ENCODE measurements at places on chromosomes 7 and 10.

DNA sequence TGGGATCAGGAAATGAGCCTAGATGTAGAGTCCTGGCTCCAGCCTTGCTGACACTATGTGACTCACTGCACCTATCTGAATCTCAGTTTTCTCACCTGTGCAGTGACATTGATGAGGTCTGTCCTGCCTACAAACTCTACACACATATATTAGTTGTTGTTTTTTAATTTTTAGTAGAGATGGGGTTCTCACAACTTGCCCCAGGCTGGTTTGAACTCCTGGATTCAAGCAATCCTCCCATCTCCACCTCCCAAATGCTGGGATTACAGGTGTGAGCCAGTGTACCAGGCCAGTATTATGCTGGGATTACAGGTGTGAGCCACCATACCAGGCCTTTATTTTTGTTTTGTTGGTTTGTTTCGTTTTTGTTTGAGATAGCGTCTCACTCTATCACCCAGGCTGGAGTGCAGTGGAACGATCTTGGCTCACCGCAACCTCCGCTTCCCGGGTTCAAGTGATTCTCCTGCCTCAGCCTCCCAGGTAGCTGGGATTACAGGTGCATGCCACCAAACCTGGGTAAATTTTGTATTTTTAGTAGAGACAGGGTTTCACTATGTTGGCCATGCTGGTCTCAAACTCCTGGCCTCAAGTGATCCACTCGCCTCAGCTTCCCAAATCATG lies 11.8 kb upstream of the DDIT4 start:
- no peak for DNase-seq

- DNase-seq: no peak
Observed at GRCh38 chr7:47610506-47611044, 28.7 kb upstream of the TNS3 start.

- no peak for DNase-seq
Observed at GRCh38 chr10:78044699-78045098, 11.0 kb downstream of the RPS24 start.

- no peak for DNase-seq
Observed at GRCh38 chr10:16602104-16602775, 80.6 kb upstream of the C1QL3 start.

DNA sequence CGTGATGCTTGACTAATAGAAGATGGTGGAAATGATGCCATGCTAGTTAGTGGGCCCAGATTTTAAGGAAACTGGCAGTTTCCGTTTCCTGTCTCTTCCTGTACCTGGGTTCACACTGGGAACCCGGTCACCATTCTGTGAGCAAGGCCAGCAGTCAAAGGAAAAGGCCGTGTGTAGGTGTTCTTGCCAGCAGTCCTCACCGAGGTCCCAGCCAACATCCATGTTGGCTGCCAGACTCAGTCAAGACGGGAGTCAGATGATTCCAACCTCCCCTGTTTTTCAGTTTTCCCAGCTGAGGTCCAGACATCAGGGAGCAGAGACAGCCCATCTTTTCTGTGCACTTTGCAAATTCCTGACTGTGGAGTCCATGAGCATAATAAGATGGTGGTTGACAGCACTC lies 15.2 kb upstream of the PILRB start:
- no peak for DNase-seq

- no peak for DNase-seq
Observed at GRCh38 chr10:6349846-6350535, 147.3 kb downstream of the PFKFB3 start.

DNA sequence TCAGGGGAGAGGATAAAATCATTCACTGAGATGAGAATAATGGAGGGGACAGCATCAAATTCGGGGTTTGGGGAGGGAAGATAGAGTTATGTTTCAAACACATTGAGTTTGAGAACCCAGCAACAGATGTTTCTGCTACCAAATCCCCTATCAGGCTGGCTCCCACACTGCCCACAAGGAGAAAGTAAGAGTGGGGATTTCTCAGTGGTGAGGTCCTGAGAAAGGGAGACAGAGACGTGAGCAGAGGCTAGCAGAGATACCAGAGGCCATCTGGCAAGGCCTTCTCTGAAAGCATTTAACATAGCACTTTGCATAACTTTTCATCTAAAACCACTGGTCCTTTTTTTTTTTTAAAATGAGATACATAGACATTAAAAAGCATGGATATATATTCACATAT lies 7.8 kb upstream of the SLF2 start:
- DNase-seq: no peak

- DNase-seq: no peak
Observed at GRCh38 chr10:6654571-6654970, 74.5 kb upstream of the PRKCQ start.

DNA sequence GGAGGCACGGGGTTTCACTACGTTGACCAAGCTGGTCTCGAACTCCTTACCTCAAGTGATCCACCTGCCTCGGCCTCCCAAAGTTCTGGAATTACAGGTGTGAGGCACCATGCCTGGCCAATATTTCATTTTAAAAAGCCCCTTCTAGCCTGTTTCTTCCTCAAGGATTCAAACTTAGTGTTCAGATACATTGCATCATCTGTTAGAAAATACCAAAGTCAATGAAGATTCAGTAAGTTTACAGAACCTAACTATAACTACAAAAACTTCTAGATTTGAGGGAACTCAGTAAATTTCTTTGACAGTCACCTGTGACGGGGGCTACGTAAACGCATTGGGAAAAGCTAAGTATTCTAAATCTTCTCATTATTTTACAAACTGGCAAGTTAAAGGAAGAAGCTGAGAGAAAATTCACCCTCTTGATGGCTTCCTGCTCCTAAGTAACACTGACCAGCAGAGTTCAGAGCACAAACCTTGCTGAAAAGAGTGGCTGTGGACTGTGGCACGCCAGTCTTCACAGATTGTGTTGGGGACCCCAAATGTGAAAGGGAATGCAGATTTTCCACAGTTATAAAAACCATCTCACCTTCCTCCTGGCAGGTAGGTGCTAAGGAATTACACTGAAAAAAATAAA lies 162.2 kb downstream of the PKD1L1 start:
- no peak for DNase-seq

- DNase-seq: no peak
Observed at GRCh38 chr7:122577449-122578003, 121.4 kb downstream of the RNF133 start.

Data from dorsolateral prefrontal cortex (tissue), 122 donors.